ENCODE measurements at places on chromosomes 12 and 14.

- no peak for DNase-seq
Measured at GRCh38 chr12:52175371-52176350, 16.2 kb downstream of the KRT80 start.

DNA sequence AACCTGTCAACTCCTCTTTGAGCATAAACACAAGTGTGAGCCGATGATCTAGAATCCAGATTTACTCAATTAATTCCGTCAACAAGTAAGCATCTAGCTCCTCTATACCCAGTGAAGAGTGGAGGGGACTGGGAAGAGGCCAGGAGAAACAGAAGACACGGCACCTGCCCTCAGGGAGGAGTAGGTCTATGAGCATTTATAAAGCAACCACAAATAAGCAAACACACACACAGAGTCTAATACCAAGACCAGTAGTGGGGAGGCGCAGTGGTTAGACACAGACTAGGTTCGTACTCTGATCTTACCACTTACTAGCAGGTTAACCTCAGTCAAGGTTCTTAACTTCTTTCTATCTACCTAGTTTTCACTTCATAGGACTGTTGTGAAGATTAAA lies 5.9 kb upstream of the FOXN3 start:
- no peak for DNase-seq

DNA sequence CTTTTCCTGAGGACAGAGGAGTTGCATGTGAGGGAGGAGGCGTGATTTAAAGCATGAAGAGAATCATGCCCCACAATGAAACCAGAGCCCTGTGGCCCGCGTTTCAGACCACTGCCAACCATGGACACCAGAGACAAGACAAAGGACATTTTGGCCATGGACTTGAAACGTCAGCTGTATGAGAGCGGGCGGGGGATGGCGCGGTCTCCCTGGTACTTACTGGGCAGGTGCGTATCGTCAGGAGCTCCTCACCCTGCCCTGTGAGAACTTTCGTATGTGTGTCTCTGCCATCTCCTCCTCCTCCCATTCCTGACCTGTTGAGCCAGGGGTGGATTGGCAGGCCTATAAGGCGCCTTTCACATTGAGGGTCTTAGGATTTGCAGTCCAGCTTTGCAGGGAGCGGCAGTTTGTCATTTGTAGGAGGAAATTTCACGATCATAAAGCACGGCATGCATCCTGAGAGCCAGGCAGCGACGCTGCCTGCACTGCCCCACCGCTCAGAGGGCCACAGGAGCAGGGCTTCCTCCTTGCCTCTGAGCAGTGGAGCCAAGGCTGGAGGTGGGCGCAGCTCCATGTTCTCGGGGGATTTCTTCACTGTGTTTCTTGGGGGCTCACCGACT lies 22.2 kb downstream of the SFSWAP start:
- DNase-seq = no peak

- no peak for DNase-seq
Measured at GRCh38 chr14:77561881-77562280, 54.6 kb downstream of the SPTLC2 start.

- DNase-seq = no peak
Measured at GRCh38 chr14:22888662-22889061, 5.6 kb downstream of the REM2 start.

GRCh38 chr12:110105986-110106385 lies 18.2 kb upstream of the IFT81 start:
- no peak for DNase-seq

DNA sequence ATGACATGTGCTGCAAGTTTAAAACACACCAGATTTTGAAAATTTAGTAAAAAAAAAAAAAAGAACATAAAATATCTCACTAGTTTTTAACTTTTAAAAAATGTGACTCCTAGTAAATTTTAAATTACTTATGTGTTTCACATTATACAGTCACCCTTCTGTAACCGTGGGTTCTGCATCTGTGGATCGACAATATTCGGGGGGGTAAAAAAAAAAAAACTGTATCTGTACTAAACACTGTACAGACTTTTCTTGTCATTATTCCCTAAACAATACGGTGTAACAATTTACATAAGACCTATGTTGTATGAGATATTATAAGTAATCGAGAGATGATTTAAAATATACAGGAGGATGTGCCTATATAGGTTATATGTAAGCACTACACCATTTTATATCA lies 3.2 kb downstream of the DDX24 start:
- no peak for DNase-seq

GRCh38 chr12:96185914-96186313 lies 8.3 kb upstream of the ELK3 start:
- no peak for DNase-seq

DNA sequence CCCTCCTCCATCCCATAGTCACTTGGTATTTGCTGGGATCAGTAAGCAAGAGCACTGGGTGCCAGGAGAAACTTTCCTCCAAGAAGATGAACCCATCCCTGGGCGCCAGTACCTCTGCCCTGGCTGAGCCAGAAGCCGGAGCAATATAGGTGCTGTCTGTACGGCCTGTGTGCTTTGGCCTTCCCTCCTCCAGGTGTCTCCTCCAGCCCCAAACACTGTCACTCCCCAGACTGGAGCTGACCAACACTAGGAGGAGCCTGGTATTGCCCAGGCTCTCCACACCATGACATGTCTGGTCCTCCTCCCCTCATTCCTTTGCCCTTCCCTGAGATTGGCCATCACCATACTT lies 4.9 kb downstream of the GSTZ1 start:
- no peak for DNase-seq

DNA sequence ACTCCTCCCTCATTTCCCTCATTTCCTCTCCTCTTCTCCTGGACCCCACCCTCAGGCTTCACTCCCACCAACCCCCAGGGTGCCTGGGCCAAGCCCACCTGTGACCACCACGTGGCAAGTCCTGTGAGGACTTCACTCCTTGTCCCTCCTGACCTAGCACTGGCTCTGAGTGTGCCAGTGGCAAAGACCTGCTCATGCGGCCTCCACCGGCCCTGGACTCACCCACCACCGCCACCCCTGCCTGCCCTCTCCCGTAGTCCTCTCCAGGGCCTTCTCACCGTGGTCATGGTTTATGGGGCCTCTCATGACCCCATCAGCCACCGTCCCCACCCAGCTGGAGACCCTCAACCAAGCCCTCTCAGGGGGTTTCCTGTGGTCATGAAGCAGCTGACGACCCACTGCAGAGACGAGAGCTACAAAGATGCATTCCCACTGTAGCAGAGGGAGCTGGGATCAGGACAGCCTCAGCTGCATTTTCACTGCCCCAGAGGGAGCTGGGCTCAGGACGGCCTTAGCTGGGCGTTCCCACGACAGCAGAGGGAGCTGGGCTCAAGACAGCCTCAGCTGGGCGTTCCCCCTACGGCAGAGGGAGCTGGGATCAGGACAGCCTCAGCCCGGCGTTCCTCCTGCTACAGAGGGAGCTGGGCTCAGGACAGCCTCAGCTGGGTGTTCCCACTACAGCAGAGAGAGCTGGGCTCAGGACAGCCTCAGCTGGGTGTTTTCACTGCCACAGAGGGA lies 3.2 kb upstream of the C14orf180 start:
- no peak for DNase-seq

DNA sequence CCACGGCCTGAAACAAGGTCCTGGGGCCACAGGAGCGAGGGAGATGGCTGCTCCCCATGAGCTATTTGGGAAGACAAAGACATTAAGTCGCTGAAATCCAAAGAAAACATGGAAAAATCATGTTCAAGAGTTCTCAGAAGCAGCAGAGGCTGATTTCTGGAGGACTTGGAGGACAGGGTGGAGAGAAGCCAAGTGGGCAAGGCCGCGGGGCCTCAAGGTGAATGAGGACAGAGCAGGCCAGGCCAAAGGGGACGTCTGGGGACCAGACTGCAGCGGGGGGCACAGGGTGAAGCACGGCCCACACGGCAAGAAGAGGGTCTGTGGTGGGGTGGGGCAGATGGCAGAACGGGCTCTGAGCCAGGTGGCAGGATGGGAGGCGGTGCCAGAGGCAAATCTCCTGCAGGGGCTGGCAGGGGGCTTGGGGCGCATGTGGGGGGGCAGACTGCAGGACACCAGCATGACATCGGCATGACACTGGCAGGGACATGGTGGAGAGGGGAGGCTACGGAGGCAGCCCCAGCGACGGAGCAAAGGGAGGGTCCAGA lies 48.9 kb downstream of the RNF34 start:
- DNase-seq = no peak

DNA sequence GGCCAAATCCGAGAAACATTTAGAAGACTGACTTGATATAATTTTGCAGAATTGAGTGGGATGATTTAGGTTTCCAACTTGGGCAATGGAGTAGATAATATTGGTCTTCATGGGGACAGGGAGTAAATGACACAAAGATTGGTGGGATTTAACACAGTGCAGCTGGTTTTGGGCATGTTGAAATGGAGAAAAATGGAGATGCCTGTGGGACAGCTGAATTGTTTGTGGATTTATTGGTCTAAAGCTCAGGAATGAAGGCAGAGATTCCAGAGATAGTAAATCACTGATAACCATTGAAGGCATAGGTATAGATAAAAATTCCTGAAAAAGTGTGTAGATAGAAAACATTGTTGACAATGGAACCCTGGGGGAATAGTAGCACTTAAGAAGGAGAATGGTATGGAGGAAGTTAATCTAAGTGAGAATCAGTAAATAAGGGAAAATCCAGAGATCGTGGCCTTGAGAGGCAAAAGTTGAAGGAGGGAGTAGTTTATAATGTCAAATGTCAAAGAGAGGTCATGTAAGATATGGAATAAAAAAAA lies 120.9 kb upstream of the ATP2B1 start:
- DNase-seq = no peak

DNA sequence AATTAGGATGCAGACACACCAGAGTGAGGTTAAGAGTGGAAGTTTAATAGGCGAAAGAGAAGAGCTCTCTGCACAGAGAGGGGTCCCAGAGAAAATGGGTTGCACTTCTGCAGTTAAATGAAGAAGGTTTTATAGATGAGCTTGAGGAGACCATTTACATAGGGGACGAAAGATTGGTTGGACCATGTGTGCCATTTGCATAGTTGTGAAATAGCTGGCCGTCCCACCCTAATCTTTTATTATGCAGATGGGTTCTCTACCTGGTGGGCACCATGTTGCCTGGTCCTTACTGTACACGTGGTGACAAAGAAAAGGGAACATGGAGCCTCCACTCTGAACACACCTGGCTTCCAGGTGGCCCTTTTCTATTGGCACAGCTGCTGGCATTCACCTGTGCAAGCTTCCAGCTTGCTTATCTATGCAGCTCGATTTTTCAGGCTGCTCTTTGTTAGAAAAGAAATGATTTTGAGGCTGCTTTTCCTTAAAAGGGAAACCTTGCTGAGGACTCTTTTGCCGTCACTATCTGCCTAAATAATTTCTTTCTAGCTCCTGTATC lies 67.1 kb upstream of the SRSF5 start:
- no peak for DNase-seq

GRCh38 chr12:27236498-27236897 lies 7.6 kb upstream of the STK38L start:
- no peak for DNase-seq

DNA sequence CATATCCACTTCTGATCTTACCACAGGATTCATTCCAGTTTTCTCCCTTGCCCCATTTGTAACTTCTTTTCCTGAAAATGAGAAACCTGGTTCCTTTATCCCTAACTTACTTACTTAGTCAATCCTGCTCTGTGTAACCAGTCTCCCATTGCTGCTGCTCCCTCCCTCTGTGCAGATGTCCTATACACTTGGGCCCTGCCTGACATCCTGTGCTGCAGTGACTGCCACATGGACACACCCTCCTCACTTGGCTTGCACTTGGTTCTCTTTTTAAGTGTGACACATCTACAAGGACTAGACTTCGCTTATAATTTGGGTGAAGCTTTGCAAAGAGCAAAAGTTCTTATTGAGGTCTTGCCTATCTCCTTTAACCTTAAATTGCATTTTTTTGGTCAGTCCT lies 51.4 kb downstream of the FGD4 start:
- DNase-seq = no peak

- no peak for DNase-seq
Measured at GRCh38 chr12:103779410-103780092, 61.5 kb downstream of the NT5DC3 start.

- no peak for DNase-seq
Measured at GRCh38 chr14:33916663-33917565, 34.0 kb downstream of the EGLN3 start.

DNA sequence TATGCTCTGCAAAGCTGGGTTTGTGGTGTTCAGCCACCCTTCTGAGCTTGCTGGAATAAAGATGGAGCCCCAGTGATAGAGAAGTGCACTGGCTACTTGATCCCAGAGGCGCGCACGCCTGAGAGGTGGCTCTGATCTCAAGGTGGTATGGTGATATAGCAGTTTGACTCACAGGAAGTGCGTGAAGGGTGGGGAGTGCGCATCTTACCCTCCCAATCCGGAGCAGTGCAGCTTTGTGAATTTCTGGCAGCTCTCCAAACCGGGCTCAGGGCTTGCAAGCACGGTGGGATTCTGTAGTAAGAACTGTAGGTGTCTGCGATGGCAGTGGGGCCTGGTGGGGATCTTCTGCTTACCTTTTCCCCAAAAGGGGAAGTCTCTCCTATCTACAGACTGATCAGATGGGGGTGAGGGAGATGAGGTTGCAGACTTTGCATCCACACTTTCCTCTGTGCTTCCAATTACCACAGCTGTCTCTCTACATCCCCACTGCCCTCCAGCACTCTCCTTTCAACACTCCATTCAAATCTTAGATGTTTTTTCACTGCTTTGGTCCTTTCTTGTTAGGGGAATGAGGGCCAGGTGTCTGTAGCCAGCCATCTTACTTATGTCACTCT lies 197.4 kb upstream of the SLC38A2 start:
- no peak for DNase-seq

GRCh38 chr14:85243321-85243720 lies 286.6 kb upstream of the FLRT2 start:
- DNase-seq = no peak

DNA sequence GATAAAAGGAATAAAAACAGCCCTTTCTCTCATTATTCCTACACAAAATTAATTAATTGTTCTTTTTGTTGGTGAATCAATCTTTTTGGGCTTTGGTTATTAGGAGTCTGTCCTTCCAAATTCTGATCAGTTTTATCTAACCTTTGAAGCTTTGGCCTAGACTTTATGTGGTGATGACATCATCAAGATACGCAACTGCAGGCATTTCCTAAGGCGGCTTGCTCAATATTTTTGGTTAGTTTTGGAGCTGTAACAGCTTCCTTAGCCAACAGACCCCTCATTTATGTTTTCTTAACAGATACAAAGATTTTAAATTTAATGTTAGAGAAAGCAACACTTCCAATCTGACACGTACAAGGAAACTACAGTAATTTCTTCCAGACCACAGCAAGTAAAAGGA lies 87.8 kb upstream of the PDE3A start:
- no peak for DNase-seq

DNA sequence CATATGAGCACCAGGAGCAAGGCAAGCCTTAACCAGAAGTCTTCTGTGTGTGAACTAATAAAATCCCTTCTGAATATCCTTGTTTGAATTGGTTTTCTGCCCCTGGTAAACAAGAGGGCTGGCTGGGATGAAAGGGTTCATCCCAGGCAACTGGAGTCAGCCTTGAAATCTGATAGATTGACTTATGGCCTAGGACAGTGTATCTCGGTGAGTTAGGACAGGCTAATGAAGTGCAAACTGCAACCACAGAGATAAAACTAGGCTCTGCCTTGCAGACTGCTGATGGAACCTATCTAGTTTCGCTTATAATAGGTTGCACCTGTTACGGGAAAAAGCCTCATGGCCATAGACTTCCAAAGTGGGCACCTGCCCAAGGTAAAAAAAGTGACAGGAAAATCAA lies 451.9 kb upstream of the NOVA1 start:
- no peak for DNase-seq

- DNase-seq = no peak
Measured at GRCh38 chr14:94971750-94972149, 185.6 kb downstream of the DICER1 start.

Data from T-helper 9 cell (primary cell).